ENCODE measurements at places on chromosomes 5 and 9. TPM values are rescaled to one million over a fixed set of nuclear protein-coding genes. Genes with fewer than 3 reads are reported as not detected.
A peak's percentile ranks its signal among the peaks of the same experiment; 100 is the strongest.

DNA sequence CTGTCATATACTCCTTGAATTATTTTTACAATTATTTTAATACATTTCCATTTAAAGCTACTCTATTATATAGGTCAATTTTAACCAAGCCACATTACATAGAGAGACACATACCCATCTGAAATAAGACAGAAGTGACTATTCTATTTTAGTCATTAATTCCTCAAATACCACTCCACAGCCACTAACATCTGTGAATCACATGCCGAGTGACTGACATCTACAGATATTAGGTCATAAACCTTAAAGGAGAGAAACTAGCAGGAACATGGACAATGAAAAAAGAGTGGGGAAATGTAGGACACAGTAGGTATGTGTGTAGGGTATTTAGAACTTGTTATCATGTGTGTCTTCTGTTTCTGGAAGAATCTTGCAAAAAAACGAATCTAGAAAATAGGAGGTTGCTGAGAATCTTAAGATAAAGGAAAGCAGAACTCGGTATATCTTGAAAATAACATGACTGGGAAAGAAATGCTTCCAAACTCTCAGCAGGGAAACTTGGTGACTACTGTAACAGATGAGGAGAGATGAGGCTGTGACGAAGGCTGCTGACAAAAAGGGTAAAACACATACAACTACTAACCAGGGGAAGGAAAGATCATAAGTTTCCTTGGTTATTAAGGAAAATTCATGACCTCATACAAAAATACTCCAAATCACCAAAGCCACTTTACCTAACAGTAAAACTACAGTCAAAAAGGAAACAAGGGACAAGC, 84.6 kb downstream of the PLPP1 start:
- DNase-seq, result no peak

- no peak for DNase-seq
These were observed 106.3 kb downstream of the MEF2C start for GRCh38 chr5:88776692-88777091.

- DNase-seq, result no peak
These were observed 49.3 kb downstream of the F2R start for GRCh38 chr5:76765249-76765648.

DNA sequence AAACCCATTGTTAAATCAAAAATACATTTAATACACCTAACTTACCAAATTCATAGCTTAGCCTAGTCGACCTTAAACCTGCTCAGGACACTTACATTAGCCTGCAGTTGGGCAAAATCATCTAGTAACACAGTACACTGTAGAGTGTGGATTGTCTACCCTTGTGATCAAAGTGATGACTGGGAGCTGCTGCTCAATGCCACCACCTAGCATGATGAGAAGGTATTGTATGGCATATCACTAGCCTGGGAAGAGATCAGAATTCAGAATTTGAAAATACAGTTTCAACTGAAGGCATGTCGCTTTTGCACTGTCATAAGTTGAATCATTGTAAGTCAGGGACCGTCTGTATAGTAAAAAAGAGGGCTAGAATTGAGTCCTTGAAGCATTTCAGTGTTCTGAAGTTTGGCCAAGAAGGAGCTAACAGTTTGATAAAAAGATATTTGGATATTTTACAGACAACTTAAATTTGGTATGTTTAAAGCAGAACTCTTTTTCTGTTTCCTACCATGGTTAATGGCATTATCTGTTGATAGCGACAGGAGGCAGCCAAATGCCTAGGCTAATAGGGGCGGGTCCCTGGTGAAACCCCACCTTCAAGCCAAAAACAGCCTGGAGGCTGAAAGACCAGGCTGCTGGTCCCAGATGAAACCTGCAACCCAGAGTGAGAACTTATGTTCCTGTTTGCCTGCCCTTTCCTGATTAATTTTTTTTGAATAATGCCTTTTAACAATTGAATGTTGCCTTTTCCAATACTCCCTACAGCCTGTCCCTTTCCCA, 23.0 kb downstream of the SMIM15 start:
- DNase-seq, result no peak

DNA sequence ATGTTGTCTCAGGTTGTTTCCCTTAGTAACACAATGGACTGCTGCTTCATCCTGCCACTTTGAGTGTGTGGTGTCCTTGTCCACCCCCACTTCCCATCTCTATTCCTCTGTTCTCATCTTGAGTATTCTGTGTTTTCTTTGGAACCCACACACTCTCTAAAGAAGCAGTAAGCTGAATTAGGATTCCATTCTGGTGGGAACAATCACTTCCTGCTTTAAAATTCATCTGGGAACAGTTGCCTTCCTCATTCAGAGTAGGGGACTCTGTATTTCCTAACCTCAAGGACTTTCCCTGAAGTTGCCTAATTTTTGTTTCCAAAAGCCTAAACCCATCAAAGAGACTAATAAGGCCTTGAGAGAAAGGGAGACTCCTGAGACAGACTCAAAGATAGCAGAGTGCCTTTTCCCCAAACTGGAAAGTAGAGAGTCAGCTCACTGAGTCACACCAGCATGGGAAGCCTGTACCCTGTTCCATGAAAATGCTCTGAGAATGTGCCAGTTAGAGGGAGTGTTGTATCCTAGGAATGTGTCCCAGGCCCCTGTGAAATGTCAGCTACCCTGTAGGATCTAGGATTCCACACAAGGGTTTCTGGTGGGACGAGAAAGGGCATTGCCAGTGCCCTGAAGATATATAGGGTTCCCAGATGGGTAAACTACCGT, 63.6 kb downstream of the CCDC192 start:
- DNase-seq, result no peak

GRCh38 chr5:107869438-107870115, 198.8 kb upstream of the EFNA5 start:
- DNase-seq, result no peak

- DNase-seq, result peak; percentile 65
These were observed 39.9 kb downstream of the MOCS2 start for GRCh38 chr5:53069626-53070025.

DNA sequence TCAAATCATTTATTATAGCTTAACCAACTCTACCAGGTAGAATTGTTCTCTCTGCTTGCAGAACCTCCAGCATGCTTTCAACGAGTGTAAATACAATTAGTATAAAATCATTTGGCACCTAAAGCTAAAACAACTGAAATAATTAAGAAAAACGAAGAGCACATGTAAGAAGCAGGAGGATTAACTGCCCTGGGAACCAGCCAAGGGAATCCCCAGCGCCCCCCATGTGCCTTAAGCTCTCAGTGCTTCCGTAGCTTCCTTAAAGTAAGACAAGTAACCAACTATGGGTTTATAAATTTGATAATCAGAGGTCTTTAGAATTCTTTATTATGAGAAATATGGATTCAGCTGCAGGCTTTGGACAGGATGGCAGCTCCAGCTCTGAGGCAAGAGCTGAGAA, 402.4 kb downstream of the RAB3C start:
- no peak for DNase-seq

- no peak for DNase-seq
These were observed 1541.1 kb upstream of the WWC1 start for GRCh38 chr5:166750376-166750775.

DNA sequence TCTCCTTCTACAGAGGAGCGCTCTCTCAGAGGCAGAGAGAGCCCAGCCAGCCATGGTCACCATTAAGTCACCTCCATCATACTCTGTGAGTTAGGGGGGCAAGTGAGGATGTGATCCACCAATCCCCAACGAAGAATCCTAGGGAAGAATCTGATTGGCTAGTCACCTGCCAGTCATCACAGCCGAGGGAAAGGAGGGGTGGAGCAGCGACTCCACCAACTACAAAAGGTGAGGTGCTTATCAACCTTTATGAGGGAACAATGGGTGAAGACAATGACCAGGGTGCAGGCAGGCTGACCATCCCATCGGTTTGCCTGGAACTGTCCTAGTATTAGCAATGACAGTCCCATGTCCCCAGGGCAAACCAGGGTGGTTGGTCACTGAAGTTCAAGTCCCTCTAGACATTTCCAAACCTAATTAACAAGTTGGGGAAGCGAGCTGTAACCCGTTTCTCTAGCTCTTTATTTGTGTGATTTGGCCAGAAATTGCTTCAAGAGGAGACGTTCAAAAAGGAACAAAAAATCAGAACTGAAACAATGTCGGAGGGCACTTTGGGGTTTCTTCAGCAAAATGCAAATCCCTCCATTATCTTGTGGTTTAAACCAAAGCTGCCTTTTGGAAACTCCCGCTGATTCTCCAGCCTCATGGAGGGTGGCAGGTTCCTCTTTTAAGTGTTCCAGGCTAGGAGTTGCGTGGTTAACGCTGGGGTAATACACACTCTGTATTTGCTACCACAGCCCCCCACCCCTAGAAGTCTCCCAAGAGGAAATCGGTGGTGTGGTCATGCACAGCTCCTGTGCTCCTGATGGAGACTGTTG, 18.8 kb upstream of the FCN1 start:
- DNase-seq, result no peak

- no peak for DNase-seq
These were observed 387.7 kb upstream of the CLINT1 start for GRCh38 chr5:158246661-158247060.

- DNase-seq, result no peak
These were observed 235.5 kb downstream of the ARHGEF28 start for GRCh38 chr5:73861313-73861988.

GRCh38 chr9:97243606-97244005, 63.9 kb upstream of the CCDC180 start:
- no peak for DNase-seq

DNA sequence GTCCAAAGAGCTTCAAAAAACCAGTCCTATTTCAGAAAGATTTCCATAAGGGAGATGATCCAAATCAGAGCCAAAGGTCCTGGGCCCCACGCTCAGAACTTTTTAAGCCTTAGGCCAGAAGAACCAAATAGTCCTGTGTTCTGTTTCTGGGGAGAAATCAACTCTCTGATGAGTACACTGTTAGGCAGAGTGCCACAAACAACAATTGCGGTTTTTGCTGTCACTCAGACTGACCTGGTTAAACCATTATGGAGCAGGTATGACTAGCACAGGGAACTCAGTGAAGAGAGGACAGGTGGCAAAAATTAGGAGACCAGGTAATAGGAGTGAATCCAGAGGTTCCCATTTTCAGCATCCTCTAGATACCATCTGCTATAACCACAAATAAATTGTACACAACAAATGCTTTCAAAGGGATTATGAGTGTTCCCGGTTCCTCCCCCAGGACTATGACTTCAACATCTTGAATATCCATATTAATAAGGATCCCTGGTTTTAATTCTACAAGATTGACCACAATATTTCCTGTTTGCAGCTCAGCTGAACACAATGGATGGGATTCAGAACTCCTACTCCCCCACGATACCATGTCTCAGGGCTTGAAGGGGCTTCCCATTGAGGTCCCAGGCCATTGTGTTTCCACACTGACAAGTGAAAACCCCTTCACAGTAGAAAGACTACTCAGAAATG, 52.1 kb upstream of the FREM1 start:
- no peak for DNase-seq

DNA sequence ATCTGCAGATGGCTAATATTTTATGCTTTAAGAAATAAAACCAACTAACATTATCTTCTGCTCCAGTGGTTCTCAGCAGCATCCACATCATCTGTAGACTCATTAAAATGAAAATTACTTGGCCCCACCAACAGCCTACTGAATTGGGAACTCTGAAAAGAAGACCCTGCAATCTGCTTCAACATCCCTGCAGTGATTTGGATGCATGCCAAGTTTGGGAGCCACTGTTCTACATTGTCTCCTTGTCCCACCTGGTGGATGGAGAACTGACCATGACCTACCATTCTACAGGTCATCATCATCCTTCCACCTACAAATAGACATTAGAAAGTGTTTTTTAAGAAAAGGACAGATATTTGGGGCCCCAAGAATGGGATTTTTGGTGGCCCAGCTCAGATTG, 71.1 kb downstream of the ACER2 start:
- no peak for DNase-seq

DNA sequence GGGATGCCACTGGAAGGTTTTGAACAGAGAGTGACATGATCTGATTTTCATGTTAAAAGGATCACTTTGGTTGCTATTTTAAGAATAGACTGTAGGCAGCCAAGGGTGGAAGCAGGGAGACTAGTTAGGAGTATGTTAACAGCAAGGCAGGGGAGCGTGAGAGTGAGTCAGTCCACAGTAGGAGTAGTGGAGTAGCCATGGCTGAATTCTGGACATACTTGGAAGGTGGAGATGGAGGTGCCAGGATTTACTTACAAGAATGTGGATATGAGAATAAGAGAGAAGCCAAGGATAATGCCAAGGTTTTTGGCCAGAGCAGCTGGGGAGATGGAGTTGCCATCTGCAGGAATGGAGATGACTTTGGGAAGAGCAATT, 118.8 kb downstream of the GALNT10 start:
- DNase-seq, result no peak

The CDH9 gene
- not detected for polyA plus RNA-seq

The MCTP1 gene
- polyA plus RNA-seq, result 7.6 TPM

The SVEP1 gene
- 20.6 TPM for polyA plus RNA-seq

The VCAN gene
- polyA plus RNA-seq, result 211 TPM

The PPP3R2 gene
- not detected for polyA plus RNA-seq
